Spleen (tissue), 13 donors: ENCODE measurements at places on chromosomes 4 and X.

DNA sequence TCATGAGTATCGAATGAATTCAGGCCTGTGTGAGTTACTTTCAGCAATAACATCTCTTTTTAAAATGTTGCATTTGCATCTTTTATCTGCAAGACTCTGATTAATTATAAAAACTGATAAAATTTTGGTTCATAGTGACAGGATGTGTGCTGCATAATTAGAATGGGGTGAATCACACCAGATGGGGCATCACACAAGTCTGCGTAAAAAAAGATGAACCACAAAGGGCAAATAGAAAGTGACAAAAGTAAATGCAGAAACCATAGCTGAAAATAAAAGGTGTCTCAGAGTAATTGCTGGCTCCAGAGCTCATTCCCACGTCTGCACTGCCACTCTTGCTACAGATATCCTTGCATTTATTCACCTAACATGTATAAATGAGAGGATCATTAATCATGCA lies 131.1 kb downstream of the HS3ST1 start:
- no peaks in the 10 kb centered on the region for H3K27me3 ChIP-seq
- no peak overlapping the region for H3K4me3 ChIP-seq
- DNase-seq, result no peak
- no peaks in the 10 kb centered on the region for H3K36me3 ChIP-seq
- no peak overlapping the region for H3K27ac ChIP-seq

DNA sequence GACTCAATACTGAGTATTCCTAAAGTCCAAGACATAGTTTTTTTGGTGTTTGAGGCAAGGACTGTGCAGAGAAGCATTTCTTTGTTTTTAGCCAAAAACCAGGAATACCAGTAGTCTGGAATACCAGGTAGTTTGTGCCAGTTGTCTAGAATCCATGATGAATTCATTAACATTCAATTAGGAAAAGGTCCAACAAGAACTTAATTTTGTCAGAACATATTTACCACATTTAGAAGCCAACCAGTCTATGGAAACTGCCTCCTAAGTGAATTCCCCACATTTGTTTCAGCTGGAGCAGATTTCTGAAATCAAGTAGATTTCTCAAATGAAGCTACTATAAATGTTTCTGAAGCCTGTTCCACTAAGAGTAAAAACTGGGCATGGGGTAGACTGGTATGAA lies 1584.8 kb upstream of the ADGRL3 start:
- H3K4me1 ChIP-seq, result no peaks in the 10 kb centered on the region
- no peaks in the 10 kb centered on the region for H3K27me3 ChIP-seq
- no peak overlapping the region for H3K27ac ChIP-seq
- no peaks in the 10 kb centered on the region for H3K36me3 ChIP-seq
- no peak for DNase-seq
- no peak overlapping the region for H3K4me3 ChIP-seq

DNA sequence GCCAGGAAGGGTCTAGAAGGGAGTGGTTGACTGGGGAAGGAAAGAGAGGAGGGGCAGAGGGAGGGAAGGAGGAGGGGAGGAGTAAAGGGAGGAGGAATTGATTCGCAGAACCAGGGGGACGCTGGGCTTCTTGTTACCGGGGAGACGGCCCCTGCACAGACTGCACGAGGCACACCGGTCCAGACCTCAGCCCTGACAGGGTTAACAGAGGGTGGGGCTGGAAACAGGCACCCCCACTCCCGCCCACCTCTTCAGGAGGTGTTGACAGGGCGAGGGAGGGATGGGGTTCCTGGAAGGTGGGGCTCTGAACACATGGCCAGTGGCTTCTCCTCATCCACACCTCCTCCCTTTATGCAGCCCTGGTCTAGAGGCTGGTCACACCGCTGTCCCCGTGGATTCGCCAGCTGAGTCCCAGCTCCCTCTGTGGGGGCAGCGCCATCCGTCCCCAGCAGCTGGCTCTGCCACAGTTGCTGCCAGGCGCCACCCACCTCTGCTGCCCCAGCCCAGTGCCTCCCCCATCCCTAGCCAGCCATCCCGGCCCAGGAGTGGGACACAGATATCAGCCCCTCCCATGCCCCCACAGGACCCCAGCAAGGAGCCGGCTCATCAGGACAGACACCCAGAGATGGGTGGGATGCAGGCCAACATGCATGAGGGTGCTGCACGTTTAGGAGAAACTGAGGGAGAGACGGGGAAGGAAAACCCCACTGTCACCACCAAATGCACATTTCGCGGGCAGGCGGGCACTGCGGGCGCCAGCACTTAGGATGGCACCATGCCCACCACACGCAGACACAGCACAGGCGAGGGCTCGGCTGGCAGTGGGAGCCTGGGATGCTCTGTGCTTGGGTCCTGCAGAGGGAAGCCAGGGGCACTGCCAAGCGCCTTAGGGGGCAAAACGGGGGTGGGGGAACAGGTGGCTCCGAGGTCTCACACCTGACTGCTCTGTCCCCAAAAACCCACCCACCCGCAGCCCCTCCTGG lies 87.6 kb downstream of the ABLIM2 start:
- H3K4me3 ChIP-seq, result no peak overlapping the region
- H3K27ac ChIP-seq, result no peak overlapping the region
- H3K36me3 ChIP-seq, result peaks cover 16% of the 10 kb centered on the region

DNA sequence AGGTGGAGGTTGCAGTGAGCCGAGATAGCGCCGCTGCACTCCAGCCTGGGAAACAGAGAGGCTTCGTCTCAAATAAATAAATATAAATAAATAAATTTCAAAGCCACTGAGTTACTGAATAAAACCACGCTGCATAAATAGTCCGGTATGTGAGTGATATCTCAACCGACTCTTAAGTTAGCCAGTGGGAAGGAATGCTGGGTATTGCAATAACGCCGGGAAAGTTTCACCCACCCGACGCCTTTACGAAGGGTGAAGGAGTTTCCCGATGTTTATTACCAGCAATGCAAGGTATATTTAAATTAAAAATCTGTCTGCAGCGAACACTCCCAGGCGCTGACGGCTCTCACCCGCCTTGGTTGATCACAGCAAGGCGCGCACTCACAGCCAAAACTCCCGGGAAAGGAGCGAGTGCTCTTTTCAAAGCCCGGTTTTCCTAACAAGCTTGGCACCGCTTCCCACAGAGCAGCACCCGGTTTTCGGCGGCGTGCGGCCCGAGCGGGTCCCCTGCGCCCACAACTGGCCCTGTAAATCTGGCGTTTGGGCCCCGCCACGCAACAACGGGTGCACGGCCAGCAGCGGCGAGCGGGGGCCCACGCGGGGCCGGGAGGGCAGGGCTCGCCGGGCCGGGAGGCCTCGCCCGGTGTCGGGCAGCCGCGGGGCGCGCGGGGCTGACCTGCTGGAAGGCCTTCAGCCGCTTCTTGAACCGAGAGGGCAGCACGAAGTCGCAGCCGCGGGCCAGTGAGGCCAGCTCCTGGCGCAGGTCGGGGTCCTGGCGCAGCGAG lies 13.7 kb downstream of the PPP2R3B start:
- peaks cover 11% of the 10 kb centered on the region for H3K4me1 ChIP-seq
- peaks cover 30% of the 10 kb centered on the region for H3K27me3 ChIP-seq
- peak overlapping the region; percentile 43 for H3K4me3 ChIP-seq
- H3K36me3 ChIP-seq, result no peaks in the 10 kb centered on the region
- DNase-seq, result peak; percentile 72

- H3K4me1 ChIP-seq, result no peaks in the 10 kb centered on the region
- DNase-seq, result no peak
- H3K27me3 ChIP-seq, result no peaks in the 10 kb centered on the region
- no peak overlapping the region for H3K27ac ChIP-seq
- no peak overlapping the region for H3K4me3 ChIP-seq
Measured at GRCh38 chr4:119313237-119313636, 8.7 kb downstream of the FABP2 start.

- DNase-seq, result no peak
- no peak overlapping the region for H3K4me3 ChIP-seq
- H3K27me3 ChIP-seq, result no peaks in the 10 kb centered on the region
- no peaks in the 10 kb centered on the region for H3K4me1 ChIP-seq
Measured at GRCh38 chrX:65933085-65933589, 106.7 kb downstream of the VSIG4 start.

GRCh38 chr4:139851133-139851532 lies 185.5 kb downstream of the MGST2 start:
- no peak for DNase-seq
- no peaks in the 10 kb centered on the region for H3K36me3 ChIP-seq
- H3K27ac ChIP-seq, result no peak overlapping the region
- H3K27me3 ChIP-seq, result no peaks in the 10 kb centered on the region
- H3K4me1 ChIP-seq, result peaks cover 4% of the 10 kb centered on the region
- no peak overlapping the region for H3K4me3 ChIP-seq

DNA sequence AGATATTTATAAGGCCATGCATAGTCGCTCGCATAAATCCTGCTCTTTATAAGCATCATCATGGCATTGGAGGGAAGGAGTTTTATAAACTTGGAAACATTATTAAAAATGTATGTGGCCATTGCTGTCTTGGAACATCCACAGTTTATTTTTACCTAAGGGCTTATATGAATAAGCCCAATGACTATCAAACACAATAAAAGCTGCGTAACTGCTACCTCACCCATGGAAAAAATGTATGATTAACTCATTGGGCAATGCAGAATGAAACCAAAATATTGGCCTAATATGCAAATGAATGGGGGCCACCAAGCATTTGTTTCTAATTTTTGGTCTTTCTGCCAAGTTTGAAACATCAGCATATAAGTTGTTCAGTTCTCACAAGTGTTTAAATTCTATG lies 19.1 kb downstream of the GEMIN8 start:
- no peaks in the 10 kb centered on the region for H3K4me1 ChIP-seq
- H3K4me3 ChIP-seq, result no peak overlapping the region
- H3K36me3 ChIP-seq, result peaks cover 57% of the 10 kb centered on the region
- H3K27ac ChIP-seq, result no peak overlapping the region
- no peaks in the 10 kb centered on the region for H3K27me3 ChIP-seq

DNA sequence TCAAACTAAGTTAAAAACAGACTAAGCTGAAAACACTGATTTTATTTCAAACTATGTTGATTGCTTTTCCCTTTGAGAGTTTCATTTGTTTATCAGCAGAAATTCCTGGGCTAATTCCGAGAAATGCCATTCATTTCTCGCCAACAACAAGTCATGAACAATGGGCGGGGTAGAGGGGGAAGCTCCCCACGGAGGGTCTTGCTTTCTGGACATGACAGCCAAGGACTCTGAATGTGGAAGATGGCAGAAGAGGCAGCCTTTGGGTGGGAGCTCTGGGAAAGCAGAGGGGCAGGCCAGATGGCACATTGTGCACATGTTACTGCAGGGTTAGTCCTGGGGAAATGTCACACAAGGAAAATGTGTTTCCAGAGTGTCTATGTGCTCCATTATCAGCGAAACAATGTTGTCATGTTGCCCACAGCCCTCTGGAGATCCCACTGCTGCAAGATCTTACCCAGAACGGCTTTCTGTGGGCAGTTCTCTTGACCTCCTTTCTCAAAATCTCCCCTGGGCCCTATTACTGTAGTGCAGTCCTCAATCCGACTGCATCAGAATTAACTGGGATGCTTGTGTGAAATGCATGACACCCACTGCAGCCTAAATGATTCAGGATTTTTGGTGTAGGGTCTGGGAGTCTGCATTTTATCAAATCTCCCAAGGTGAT lies 45.0 kb downstream of the CHRDL1 start:
- no peak for DNase-seq
- H3K27me3 ChIP-seq, result no peaks in the 10 kb centered on the region
- no peaks in the 10 kb centered on the region for H3K36me3 ChIP-seq
- H3K4me3 ChIP-seq, result no peak overlapping the region
- H3K27ac ChIP-seq, result no peak overlapping the region
- no peaks in the 10 kb centered on the region for H3K4me1 ChIP-seq

DNA sequence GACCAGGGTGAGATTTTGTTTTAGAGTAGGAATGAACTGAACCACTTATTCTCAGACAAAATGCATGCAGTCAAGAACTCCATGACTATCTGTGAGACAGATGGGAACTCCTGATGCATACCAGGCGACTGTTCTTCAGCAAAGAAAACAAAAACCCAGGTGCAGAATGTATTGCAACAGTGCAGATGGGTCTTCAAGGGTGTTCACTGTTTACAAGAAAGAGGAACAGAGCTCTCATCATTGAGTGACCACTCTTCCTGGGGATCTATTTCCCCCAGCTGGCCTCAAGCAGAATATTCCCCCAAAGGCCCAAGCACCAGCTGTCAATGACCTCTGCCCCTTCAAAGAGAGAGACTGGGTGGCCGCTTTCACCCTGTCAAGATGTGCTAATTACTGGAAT lies 39.7 kb upstream of the BMP3 start:
- no peak for DNase-seq
- H3K4me3 ChIP-seq, result no peak overlapping the region
- no peaks in the 10 kb centered on the region for H3K27me3 ChIP-seq
- no peaks in the 10 kb centered on the region for H3K4me1 ChIP-seq
- no peak overlapping the region for H3K27ac ChIP-seq

GRCh38 chr4:150173982-150174398 lies 95.7 kb downstream of the DCLK2 start:
- no peak overlapping the region for H3K4me3 ChIP-seq
- no peaks in the 10 kb centered on the region for H3K4me1 ChIP-seq
- H3K36me3 ChIP-seq, result no peaks in the 10 kb centered on the region
- H3K27ac ChIP-seq, result peak overlapping the region; percentile 64
- H3K27me3 ChIP-seq, result no peaks in the 10 kb centered on the region

GRCh38 chr4:187118602-187119120 lies 395.0 kb upstream of the FAT1 start:
- H3K27ac ChIP-seq, result no peak overlapping the region
- no peaks in the 10 kb centered on the region for H3K4me1 ChIP-seq
- H3K36me3 ChIP-seq, result no peaks in the 10 kb centered on the region
- H3K4me3 ChIP-seq, result no peak overlapping the region
- no peaks in the 10 kb centered on the region for H3K27me3 ChIP-seq

DNA sequence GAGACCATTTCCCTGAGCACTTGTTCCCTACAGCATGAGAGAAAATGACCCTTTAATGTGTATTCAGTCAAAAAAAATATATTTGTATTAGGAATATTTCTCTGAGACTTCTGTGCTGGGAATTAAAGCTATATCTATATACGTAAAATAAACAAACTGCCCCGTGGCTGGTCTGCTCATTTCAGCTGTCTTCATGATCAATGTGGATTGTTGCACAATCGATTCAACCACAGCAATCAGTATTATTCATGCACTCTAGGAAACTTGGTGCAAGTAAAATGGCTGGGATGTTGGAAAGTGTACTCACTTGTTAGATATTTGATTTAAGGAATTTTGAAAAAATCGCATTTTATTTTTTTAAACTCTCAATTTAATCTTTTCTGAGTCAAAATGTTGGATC lies 307.9 kb upstream of the ZFP42 start:
- no peak overlapping the region for H3K27ac ChIP-seq
- no peaks in the 10 kb centered on the region for H3K27me3 ChIP-seq
- DNase-seq, result no peak
- H3K4me1 ChIP-seq, result no peaks in the 10 kb centered on the region
- H3K4me3 ChIP-seq, result no peak overlapping the region
- no peaks in the 10 kb centered on the region for H3K36me3 ChIP-seq

GRCh38 chrX:115952417-115953092 lies 218.0 kb upstream of the AGTR2 start:
- peaks cover 4% of the 10 kb centered on the region for H3K4me1 ChIP-seq
- H3K36me3 ChIP-seq, result no peaks in the 10 kb centered on the region
- peak; percentile 73 for DNase-seq
- no peak overlapping the region for H3K4me3 ChIP-seq

DNA sequence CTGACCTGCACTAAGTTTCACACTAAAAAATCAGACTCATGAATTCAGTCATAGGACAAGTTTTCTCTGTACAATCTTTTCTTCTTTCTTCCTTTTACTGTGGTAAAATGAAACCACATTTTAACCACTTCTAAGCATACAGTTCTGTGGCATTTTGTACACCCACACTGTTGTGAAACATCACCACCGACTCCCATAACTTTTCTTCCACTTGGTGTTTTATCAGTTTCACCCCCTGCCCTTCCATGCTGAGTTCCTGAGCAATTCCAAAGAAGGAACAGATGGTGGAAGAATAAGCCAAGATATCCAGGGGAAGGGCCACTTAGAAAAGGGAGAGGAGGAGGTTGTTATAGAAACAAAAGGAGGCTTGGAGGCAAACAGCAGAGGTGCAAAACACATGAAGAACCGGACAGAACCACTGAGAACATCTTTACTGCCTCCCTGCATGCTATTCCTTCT lies 22.6 kb downstream of the SLC25A4 start:
- peaks cover 14% of the 10 kb centered on the region for H3K4me1 ChIP-seq
- H3K4me3 ChIP-seq, result no peak overlapping the region
- no peak overlapping the region for H3K27ac ChIP-seq
- peaks cover 82% of the 10 kb centered on the region for H3K36me3 ChIP-seq
